ENCODE measurements at places on chromosomes 1 and 21. TPM values are rescaled to one million over a fixed set of nuclear protein-coding genes. Genes with fewer than 3 reads are reported as not detected.
A peak's percentile ranks its signal among the peaks of the same experiment; 100 is the strongest.

GRCh38 chr21:46622226-46622625, 13.2 kb upstream of the PRMT2 start:
- peaks cover 60% of the 10 kb centered on the region for H3K4me1 ChIP-seq
- peaks cover 25% of the 10 kb centered on the region for H3K36me3 ChIP-seq
- H3K27me3 ChIP-seq: no peaks in the 10 kb centered on the region
- peak overlapping the region; percentile 96 for H3K27ac ChIP-seq

The VWA5B1 gene
- total RNA-seq: 0.16 TPM

The LIN28A gene
- total RNA-seq: not detected

- peaks cover 10% of the 10 kb centered on the region for H3K36me3 ChIP-seq
- H3K4me1 ChIP-seq: peaks cover 18% of the 10 kb centered on the region
- peaks cover 16% of the 10 kb centered on the region for H3K27me3 ChIP-seq
- H3K27ac ChIP-seq: no peak overlapping the region
- H3K4me3 ChIP-seq: no peak overlapping the region
These were observed 110.5 kb upstream of the COA6 start for GRCh38 chr1:234262754-234263105.

The COA6 gene
- 60.0 TPM for total RNA-seq
